Astrocyte (in vitro differentiated cells and primary cell): ENCODE measurements at places on chromosomes 2 and 18.
A peak's percentile ranks its signal among the peaks of the same experiment; 100 is the strongest.

DNA sequence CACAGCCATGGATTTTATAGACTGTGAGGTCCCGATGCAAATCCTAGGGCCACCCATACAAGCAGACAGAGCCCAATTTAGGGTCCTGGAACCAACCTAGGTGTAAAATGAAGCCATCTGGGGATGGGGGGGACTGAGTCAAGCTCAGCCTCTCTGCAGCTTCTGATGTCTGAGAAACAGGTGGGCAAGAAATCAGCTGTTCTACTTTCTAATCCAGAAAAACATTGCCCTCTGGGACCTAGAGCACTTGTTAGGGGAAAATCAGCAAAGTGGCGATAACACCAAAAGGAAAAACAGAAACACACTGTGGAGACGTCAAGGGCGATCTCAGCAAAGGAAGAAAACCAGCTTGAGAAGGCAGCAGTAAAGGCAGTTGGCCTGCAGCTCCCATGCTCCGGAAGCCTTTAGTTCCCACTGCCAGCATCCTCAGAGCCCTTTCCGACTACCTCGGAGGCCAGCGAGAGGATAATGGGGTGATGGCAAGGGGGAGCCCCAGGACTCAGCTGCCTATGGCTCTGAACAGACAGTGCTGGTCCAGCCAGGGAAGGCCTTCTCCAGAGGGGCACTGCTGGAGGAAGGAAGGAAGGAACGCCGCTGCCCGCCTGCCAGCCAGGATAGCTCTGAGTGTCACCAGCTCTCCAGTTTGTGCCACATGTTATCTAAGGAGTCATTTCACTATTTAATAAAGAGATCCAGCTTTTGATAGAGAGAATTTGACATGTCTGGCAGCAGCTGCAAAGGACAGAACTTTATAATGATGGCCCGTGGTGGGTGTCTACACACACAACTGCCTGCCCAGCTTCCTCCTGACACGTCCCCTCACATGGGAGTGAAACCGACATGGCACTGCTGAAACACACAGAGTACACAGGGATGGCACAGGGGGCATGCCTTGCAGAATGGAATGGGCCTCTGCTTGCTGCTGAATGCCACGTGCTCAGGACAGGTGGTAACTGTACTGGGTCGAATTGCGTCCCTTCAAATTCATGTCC, 37.7 kb downstream of the HS1BP3 start:
- no peak for DNase-seq

- no peak for DNase-seq
These were observed 722.7 kb downstream of the EPHA4 start for GRCh38 chr2:220849433-220849832.

GRCh38 chr2:99692785-99693184, 203.0 kb upstream of the REV1 start:
- no peak for DNase-seq

DNA sequence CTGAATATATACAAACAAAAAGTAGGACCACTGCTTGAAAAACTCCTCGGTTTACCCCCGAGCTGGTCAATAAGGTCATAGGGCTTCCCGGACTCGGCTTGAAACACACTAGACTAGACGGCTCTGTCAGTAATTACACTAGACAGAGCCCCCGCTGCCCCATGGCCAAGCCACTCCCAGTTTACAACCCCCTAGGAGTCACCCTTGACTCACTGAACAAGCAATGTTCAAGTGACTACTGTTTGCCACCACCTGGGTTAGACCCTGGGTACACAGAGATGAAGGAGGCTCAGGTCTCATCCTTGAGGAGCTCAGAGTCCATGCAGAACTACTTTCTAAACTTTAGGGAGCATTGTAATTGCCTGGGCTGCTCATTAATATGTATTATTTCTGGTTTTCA, 13.7 kb upstream of the PRELID3A start:
- DNase-seq = no peak

DNA sequence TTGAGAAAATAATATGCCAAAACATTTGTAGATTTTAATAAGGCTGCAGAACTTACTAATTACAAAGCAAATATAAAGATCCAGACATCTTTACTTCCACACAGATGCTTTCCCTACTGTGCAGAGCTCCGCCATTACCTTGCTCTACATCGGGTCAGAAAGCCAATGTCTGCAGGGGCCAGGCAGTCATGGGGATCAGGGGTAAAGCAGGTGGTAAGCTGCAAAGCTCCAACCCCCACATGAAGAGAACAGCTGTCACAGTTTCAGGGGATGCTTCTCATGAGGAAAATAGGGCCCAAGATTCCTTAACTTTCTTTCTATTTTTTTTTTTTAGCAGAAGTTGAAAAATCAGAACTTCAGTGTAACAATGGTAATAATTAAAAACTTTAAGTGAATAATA, 102.7 kb downstream of the DCC start:
- DNase-seq = no peak

GRCh38 chr2:216562696-216563435, 64.2 kb downstream of the RPL37A start:
- DNase-seq = no peak

DNA sequence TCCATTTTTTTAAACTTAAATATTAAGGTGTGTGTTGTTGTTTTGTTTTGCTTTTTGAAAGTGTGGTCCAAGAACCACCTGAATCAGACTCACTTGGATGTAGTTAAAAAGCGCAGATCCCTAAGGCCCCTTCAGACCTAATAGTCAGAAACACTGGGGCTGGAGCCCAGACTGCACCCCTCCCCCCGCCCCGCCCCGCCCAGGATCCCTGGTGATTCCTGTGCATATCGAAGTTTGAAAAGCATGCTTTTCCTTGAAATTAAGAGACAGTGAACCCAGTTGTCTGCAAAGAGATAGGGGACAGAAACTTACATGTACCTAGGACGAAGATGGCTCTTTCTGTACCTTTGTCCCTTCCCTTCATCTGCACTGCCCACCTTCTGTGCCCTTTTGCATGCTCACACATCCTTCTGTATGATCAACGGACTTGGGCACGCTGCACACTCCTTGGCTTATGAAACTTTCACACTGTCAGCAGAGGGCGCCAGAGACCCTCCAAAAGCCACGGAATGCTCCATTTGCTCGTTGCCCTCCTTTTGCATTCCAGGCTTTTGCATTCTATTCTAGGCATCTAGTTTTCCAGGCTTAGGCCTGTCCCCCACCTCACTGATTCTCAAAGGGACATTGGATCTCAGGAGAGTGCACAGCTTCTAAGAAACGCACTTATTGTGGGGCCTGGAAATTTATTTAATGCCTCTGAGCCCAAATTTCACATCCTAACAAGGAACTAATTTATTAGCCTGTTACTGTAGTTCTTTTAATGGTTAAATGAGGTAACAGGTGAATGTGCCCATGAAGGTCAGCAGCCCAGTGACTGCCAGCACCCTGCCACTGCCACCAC, 32.8 kb upstream of the SLC14A1 start:
- DNase-seq = peak; percentile 55

- DNase-seq = no peak
These were observed 5.9 kb upstream of the ELAC1 start for GRCh38 chr18:50961974-50962373.

- DNase-seq = no peak
These were observed 155.5 kb downstream of the TGIF1 start for GRCh38 chr18:3605486-3605952.

DNA sequence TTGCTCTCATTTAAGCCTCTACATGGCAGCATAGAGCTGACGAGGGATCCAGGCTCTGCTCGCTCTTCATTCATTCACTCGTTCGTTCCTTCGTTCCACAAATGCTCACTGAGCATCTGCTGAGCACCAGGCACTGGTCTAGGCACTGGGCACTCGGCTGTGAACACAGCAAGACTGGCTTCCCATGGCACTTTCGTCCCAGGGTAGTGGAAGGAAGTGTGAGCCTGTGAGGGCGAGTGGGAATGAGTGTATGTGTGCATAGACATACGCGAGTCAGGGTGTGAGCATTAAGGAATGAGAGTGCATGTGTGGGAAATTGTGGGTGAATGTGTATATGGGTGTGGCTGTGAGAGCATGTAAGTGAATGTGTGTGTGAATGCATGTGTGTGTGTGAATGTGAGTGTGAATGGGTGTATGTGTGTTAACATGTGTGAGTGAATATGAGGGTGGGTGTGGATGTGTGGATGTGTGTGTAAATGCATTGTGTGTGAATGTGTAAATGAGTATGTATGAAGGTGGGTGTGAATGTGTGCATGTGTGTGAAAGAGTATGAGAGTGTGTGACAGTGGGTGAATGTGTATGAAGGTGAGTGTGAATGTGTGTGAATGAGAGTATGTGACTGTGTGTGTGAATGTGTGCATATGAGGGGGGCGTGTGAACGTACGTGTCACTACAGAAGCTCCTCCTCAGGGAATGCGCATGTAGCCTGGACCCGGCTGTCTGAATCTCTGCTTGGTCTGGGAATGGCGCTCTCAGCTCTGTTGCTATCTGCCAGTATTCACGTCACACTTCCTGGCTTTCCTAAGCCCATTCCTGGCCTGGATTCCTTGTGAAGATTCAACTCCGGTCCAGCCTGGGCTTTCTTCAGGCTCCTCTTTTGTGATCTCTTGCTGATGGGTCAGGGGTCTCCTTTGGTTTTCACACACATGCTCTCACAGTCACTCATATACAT, 28.8 kb downstream of the SNORC start:
- DNase-seq = peak; percentile 52

- DNase-seq = no peak
These were observed 15.3 kb upstream of the CREB1 start for GRCh38 chr2:207514451-207514850.

DNA sequence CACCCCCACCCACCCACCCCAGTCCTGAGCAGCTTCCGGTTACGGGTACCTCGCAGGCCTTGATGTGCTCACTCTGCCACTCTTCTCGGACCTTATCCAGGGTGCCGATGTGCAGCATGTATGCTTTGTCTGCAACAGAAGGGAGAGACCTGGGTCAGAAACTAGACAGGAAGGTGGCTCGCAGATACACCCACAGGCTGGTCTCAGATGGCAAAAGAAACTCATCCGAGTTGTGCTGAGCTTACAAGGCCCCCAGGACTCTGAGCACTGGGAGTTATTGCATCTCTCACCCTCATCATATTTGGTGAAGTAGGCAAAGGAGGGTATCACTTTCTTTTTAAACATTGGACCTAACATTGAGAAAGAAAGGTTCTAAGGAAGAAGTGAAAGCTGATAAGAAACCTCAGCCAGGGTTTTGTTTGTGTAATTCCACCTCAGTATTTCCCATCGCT, 30.6 kb upstream of the EPG5 start:
- no peak for DNase-seq

DNA sequence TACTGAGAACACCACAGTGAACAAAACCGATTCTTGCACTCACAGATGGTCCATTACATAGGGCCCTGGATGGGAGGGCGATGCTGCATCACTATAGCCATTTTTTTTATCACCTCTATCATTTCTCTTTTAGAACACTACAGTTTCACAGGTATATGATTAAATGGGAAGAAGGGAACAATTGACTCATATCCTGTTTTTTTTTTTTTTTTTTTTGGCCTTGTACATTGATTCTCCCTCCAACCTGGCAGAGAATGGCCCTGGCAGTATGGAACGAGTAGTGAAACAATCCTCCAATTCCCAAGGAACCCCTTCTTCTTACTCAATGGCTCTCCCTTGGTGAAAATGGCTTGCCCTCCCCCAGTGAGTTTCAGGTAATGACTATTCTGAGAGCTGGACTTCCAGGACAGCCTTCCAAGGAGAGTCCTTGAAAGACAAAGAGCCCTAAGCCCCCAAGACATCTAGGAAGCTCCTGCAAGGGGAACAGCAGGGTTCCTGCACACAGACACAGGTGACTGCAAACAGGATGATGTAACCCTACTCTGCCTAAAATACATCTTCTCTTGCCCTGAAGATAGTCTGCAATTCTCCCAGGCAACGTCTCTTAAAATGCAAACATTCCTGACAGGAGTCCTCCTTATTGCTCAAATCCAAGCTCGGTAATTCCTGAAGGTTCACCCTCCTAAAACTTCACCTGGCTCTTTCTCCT, 405.4 kb downstream of the SETBP1 start:
- no peak for DNase-seq

DNA sequence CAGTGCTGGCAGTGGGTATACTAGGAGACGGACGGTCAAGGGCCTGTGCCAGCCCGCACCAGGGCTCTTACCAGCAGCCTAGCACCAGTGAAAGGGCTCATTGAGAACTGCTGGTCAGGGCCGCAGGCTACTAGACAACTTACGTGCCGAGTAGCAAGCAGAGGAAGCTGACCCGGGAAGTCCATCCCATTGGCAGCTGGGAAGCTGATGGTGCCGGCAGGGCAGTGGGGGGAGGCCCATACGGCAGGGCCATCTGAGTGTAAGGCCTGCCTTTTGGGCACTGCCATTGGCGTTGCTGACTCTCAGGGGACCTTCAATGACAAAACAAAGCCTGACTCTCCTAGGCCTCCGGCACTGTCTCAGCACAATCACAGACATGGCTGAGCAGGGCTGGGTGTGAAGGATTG, 20.6 kb downstream of the EFR3B start:
- no peak for DNase-seq

- DNase-seq = peak; percentile 32
These were observed 73.2 kb upstream of the SMAD2 start for GRCh38 chr18:48003426-48004349.

DNA sequence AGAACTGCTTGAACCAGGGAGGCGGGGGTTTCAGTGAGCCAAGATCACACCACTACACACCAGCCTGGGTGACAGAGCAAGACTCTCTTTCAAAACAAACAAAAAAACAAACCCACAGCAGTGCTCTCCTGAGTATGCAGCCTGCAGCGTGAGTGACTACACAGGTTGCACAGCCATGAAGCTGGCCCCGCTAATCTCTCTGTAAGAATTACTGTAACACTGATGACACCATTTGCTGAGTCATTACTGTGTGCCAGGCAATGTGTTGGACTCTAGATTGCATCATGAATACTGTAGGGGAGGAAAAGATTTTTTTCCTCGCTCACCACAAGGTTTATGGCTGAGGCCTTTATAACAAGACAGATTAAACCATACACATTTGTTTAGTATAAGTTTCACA, 118.6 kb upstream of the ATP8B1 start:
- DNase-seq = no peak

DNA sequence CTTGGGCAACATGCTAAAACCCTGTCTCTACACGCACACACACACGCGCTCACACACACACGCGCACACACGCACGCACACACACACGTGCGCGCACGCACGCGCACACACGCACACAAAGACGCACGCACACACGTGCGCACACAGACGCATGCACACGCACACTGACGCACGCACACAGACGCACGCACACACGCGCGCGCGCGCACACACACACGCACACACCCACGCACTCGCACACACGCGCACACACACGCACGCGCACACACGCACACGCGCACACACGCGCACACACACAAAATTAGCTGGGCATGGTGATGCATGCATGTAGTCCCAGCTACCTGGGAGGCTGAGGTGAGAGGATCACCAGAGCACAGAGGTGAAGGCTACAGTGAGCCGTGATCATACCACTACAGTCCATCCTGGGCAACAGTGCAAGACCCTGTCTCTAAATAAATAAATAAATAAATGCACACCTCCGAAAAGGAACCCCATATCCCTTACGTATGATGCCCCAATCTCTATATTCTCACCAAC, 8.1 kb upstream of the IAH1 start:
- DNase-seq = no peak

GRCh38 chr2:152950126-152950525, 231.7 kb downstream of the ARL6IP6 start:
- DNase-seq = peak; percentile 13
